ENCODE measurements at places on chromosomes 1 and 21.

- no peak for DNase-seq
These were observed 15.9 kb downstream of the RGS5 start for GRCh38 chr1:163186862-163187261.

DNA sequence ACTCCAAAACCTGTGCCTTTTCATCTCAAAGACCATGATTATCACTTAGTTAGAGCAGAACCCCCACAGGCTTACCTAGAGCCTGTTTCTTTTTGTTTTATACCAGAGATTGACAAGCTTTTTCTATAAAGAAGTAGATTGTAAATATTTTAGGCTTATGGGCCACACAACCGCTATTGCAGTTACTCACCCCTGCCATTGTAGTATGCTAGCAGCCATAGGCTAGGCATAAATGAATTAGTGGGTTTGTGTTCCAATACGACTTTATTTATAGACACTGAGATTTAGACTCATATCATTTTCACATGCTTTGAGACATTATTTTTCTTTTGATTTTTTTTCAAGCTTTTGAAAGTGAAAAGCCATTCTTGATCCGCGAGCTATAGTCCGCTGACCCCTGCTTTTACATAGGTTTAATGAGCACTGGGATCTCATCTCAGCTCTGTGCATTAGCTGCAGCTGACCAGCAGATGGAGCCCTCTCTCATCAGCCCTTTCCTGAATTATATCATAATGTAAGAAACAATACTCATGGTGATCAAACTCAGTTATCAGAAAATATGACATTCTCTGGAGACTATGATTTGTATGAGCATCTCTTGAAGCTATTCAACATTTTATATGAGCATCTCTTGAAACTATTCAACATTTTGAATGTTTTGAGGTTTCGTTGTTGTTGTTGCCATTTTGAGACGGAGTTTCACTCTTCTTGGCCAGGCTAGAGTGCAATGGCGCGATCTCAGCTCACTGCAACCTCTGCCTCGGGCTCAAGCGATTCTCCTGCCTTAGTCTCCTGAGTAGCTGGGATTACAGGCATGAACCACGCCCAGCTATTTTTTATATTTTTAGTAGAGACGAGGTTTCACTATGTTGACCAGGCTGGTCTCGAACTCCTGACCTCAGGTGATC, 111.9 kb upstream of the L1TD1 start:
- DNase-seq, result peak; percentile 18

DNA sequence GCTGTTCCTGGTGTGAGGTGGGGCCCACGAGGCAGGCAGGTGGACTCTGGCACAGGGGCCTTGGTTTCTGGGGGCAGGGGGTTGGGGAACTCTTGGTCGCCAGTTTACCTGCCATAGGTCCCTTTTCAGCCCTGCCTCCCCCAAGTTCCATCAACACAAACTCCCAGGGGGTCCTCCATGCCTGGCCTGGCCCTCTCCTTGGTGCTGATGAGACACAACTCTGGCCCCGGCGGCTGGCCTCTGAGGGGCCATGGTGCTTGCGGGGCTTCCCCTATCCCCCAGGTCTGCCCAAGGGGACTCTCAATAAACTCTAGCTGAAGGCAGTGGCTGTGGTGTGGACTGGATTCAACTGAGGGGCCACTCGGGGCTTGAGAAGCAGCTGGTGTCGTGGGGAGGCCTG, 16.0 kb downstream of the HTR6 start:
- DNase-seq, result no peak

DNA sequence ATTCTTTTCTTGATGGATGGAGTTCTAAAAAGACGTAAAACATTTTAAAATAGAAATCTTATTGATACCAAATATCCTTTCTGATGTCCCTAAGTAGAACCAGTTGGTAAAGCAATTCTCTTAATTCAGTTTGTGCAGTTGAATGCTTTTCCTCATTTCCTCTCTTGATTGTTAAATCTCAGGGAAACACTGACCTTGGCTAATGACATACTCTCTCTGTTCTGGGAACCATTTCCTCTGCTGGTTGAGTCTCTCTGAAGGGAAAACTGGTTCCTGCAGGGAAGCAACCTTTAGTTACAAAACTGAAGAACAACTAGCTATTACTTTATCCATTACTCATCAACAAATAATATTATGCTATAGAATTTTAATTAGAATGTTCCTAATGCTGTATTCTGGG, 36.7 kb downstream of the HLX start:
- no peak for DNase-seq

DNA sequence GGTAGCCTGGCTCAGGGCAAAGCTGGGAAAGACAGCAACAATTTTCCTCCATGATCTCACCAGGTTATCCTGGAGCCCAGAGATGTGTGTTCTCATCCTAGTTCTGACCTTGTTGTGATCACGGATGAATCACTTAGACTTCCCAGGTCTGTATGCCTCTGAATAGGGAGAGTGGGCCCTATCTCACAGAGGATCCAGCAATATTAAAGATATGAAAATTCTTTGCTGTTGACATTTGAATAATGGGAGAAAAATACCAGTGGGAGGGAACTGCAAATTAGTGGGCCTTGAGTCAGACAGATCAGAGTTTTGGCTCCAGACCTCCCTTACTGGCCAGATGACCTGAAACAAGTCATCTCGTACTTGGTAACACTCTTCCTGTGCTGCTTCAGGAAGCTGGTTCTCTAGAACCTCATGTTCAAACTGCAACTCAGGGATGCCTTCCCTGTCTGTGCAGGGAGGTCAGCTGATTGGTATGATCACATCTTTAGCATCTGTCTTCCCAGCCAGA, 32.8 kb upstream of the RNF19B start:
- no peak for DNase-seq

DNA sequence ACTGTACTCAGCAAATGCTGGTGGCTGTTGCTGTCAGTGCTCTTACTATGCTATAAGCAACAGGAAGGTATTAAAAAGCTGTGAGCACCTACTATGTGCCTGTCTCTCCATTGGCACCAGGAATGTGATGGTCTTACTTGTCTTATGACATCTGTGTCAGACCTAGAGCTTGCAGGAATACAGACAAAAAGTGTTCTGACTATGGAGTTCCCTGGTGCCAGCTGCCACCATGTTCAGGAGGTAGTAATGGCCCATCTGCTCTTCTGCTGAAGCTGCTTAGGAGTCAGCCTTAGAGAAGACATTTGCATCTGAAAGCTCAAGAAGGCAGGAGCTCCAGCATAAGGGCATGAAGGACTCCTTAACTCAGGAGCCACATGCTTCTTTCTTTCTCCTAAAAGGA, 52.3 kb downstream of the MAB21L3 start:
- no peak for DNase-seq
